ENCODE measurements at places on chromosomes 3 and 15.
A peak's percentile ranks its signal among the peaks of the same experiment; 100 is the strongest.

DNA sequence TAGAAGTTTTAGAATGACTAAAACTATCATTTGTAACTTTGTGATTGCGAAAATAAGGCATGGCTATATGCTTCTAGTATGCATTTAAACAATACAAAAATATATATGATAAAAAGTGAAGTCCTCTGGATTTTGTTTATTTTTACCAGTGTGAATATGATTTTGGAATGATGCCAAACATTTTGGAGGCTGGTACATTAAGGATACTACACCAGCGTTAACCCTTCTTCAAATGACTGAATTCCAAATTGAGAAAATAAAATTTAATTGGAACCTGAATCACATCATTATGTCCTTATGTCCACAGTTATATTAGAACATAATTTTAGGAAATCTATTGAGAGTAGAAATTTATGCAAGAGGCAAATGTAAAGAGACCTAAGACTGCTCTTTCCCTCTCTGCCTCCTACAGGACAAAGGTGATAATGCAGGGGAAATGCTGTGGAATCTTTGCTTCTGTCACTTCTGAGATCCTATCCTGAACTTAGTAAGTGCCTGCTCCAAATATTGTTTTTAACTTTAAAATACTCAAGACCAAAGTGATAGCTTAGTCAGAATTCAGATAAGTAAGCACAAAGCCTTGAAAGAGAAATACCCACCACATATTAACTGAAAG is 121.1 kb upstream of the NANOGP8 start:
- no peak for DNase-seq
- H3K36me3 ChIP-seq: no peaks in the 10 kb centered on the region
- H3K4me3 ChIP-seq: no peak overlapping the region
- H3K4me1 ChIP-seq: no peaks in the 10 kb centered on the region
- H3K27me3 ChIP-seq: no peaks in the 10 kb centered on the region

DNA sequence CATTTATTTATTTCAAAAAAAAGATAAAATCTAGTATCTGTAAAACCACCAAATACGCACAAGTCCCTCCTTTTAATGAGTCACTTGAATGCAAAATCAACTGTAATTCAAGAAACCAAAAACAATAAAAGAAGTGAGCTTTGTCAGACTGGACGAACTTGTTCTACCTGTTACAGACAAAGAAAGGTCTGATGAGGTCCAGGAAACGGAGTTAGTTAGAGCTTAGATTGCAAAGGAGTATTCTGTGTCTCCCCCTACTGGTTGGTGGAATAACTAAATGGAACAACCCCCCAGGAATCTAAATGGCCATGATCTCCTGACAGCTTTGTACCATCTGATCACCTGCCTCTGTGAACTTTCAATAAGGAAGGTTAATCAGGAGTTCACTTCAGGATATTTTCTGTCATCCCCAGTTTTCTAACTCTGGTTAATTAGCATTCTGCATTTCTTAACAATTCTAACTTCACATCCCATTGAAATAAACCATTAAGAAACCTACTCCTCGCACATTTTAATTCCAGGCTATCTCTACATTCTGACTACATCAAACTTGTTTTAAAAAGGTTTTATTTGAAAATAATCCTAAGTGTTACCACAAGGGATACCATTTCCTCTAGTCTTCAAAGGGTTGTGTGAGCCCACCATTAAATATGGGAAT is 333.0 kb upstream of the SATB1 start:
- no peak overlapping the region for H3K27ac ChIP-seq
- H3K36me3 ChIP-seq: no peaks in the 10 kb centered on the region
- H3K27me3 ChIP-seq: no peaks in the 10 kb centered on the region
- no peak overlapping the region for H3K4me3 ChIP-seq
- DNase-seq: no peak
- no peaks in the 10 kb centered on the region for H3K4me1 ChIP-seq

- H3K4me3 ChIP-seq: peak overlapping the region; percentile 58
- DNase-seq: no peak
- peaks cover 10% of the 10 kb centered on the region for H3K36me3 ChIP-seq
- H3K27ac ChIP-seq: peak overlapping the region; percentile 53
Measured at GRCh38 chr15:64844576-64845145, 2.9 kb downstream of the PLEKHO2 start.

DNA sequence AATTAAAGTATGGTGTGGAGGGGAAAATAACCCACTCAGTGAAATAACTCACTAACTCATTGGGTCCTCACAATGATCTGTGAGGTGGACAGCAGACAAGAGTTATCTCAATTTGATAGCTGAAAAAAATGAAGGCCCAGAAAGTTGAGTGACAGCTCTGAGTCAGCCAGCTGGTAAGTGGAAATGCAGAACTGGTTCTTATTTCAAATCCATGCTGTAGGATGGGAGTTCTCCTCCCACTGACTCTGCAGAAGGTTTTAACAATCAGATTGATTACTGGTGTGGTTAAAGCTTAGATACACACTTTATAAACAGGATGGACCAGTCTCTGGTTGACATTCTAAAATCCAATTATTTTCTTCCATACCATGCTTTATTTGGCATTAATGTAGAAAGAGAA is 87.0 kb upstream of the LMOD3 start:
- no peaks in the 10 kb centered on the region for H3K36me3 ChIP-seq
- no peak for DNase-seq
- no peaks in the 10 kb centered on the region for H3K27me3 ChIP-seq
- no peak overlapping the region for H3K4me3 ChIP-seq
- H3K27ac ChIP-seq: no peak overlapping the region

GRCh38 chr3:59418836-59419235 is 369.0 kb upstream of the CFAP20DC start:
- no peak overlapping the region for H3K27ac ChIP-seq
- no peak overlapping the region for H3K4me3 ChIP-seq
- DNase-seq: no peak

DNA sequence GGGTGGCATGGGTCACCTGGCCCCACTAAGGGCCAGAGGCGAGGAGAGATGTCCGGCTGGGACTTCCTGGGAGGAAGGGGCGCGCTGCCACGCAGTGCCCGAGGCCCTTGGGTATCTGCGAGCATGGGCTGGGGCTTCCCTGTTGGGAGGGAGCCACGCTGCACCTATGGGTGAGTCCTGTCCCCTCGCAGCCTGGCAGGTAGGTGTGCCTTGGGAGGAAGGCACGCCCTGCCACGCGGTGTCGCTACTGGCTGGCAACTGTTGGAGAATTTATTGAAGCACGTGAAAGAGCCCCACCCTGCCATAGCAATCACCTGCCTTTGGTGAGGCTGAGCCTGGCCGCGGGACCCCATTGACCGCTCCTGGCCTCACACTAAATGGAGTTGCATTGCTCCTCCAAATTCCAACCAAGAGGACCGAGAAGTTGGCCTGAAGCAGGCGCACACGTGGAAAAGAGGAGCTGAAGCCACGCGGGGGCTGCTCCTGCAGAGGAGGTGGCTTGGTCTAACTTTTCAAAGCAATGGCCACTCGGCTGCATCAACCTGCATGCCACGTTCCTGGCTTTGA is 134.2 kb downstream of the TJP1 start:
- peaks cover 15% of the 10 kb centered on the region for H3K4me1 ChIP-seq
- no peak overlapping the region for H3K4me3 ChIP-seq

GRCh38 chr15:100020614-100021013 is 287.4 kb upstream of the LYSMD4 start:
- no peak overlapping the region for H3K27ac ChIP-seq
- H3K27me3 ChIP-seq: no peaks in the 10 kb centered on the region
- no peak overlapping the region for H3K4me3 ChIP-seq
- H3K36me3 ChIP-seq: no peaks in the 10 kb centered on the region

- peaks cover 13% of the 10 kb centered on the region for H3K4me1 ChIP-seq
- DNase-seq: peak; percentile 77
- H3K27ac ChIP-seq: peak overlapping the region; percentile 77
- H3K36me3 ChIP-seq: no peaks in the 10 kb centered on the region
- H3K4me3 ChIP-seq: peak overlapping the region; percentile 87
Measured at GRCh38 chr3:149128821-149129220, 617 bp upstream of the HPS3 start.

DNA sequence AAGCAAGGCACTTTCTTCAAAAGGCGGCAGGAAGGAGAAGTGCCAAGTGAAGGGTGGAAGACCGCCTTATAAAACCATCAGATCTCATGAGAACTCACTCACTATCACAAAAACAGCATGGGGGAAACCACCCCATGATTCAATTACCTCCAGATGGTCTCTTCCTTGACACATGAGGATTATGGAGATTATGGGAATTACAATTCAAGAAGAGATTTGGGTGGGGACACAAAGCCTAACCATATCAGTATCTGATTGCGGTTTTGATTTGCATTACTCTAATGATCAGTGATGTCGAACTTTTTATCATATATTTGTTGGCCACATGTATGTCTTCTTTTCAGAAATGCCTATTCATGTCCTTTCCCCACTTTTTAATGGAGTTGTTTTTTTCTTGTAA is 549.3 kb upstream of the IL12A start:
- no peak for DNase-seq
- H3K27ac ChIP-seq: no peak overlapping the region
- H3K36me3 ChIP-seq: no peaks in the 10 kb centered on the region

DNA sequence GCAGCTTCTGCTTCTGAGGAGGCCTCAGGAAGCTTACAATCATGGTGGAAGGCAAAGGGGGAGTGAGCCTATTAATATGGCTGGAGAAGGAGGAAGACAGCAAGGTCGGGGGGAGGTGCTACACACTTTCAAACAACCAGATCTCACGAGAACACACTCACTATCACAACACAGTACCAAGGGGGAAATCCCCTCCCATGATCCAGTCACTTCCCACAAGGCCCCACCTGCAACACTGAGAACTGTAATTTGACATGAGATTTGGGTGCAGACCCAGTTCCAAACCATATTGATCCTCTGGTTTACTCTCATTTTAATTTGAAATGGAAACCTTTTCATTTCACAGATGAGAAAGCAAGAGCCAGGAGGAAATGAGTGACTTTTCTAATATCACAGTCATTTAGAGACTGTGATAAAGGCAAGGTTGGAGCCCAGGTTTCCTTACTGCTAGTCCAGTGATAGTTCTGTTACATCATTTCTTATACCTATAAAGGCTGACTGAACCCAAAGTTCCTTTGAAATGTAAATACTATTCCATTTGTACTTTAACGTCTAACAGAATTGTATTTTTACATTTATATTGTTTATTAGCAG is 105.8 kb upstream of the GAP43 start:
- peaks cover 12% of the 10 kb centered on the region for H3K4me1 ChIP-seq
- DNase-seq: no peak
- H3K36me3 ChIP-seq: no peaks in the 10 kb centered on the region
- no peak overlapping the region for H3K27ac ChIP-seq
- H3K27me3 ChIP-seq: no peaks in the 10 kb centered on the region

GRCh38 chr3:3918763-3919162 is 119.5 kb downstream of the LRRN1 start:
- no peak overlapping the region for H3K27ac ChIP-seq
- DNase-seq: no peak
- H3K27me3 ChIP-seq: no peaks in the 10 kb centered on the region
- no peaks in the 10 kb centered on the region for H3K36me3 ChIP-seq
- H3K4me3 ChIP-seq: no peak overlapping the region

DNA sequence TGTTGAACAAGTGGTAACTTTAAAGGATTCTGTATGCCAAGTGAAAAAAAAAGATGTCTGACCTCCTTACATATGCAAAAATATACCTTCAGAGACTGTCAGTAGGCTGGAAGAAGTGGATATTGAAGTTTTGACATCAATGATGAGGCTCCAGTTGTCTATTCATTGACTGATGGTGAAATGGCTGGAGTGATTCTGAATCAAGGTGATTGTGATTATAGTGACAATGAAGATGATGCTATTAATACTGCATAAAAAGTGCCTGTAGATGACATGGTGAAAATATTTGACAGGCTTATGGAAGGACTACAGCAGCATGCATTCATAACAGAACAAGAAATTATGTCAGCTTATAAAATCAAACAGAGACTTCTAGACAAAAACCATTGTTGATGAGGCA is 4.1 kb downstream of the CCR8 start:
- no peaks in the 10 kb centered on the region for H3K27me3 ChIP-seq
- H3K36me3 ChIP-seq: no peaks in the 10 kb centered on the region
- DNase-seq: no peak
- no peak overlapping the region for H3K27ac ChIP-seq
- no peak overlapping the region for H3K4me3 ChIP-seq

DNA sequence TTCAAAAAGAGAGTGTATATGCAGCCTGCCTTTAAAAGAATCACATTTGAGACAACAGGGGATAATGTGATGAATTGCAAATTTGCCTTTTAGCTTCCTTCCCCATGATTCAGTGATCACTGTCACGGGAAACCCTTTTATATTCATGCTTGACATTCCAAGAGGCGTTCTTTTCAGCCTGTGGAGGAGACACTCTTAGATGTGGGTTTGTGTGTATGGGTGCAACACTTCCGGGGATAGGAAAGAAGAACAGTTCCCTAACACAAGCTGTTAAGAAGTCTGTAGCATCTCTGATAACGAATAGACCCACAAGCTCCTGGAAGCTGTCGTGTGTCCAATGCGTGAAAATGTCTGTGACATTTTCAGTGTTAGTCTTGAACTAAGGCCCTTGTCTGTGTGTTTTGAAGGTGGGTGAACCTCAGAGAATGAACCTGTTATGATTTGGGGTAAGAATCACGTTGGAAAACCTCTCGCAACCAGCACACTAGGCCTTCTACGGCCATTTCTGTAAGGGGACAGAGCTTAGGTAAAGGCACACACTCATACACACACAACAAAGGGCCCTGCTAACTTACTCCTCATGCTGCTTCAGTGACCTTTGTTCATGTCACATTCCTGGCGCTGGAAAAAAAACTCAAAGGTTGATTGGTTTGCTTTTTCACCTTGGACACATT is 229.2 kb upstream of the ST8SIA2 start:
- H3K27ac ChIP-seq: no peak overlapping the region
- no peaks in the 10 kb centered on the region for H3K27me3 ChIP-seq
- no peaks in the 10 kb centered on the region for H3K36me3 ChIP-seq
- peaks cover 3% of the 10 kb centered on the region for H3K4me1 ChIP-seq
- H3K4me3 ChIP-seq: no peak overlapping the region

DNA sequence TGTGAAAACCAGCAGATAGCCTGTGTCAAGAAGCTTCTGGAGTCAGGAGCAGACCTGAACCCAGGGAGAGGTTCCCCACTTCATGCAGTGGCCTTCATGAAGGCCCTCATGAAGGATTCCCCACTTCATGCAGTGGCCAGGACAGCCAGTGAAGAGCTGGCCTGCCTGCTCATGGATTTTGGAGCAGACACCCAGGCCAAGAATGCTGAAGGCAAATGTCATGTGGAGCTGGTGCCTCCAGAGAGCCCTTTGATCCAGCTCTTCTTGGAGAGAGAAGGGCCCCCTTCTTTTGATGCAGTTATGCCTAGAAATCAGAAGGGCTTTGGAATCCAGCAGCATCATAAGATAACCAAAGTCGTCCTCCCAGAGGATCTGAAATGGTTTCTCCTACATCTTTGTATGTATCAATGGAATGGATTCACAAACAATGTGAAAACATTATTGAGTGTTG is 103.9 kb upstream of the CHD2 start:
- DNase-seq: no peak
- H3K4me1 ChIP-seq: peaks cover 3% of the 10 kb centered on the region
- H3K36me3 ChIP-seq: no peaks in the 10 kb centered on the region
- no peaks in the 10 kb centered on the region for H3K27me3 ChIP-seq
- no peak overlapping the region for H3K4me3 ChIP-seq
- H3K27ac ChIP-seq: no peak overlapping the region

All from osteoblast (primary cell).